Bronchial smooth muscle cell (primary cell): ENCODE measurements at places on chromosomes 5 and 9. TPM values are rescaled to one million over a fixed set of nuclear protein-coding genes. Genes with fewer than 3 reads are reported as not detected.

Gene GCNT4
- total RNA-seq: 0.16 and 0.26 TPM in 2 replicates

Gene C6
- 0.16 TPM in 1 of 2 replicates, not detected in the other for total RNA-seq

Gene SPEF2
- total RNA-seq: 1.2 and 3.5 TPM in 2 replicates

Gene TOR1A
- 17.7 and 21.0 TPM in 2 replicates for total RNA-seq

Gene LRRTM2
- total RNA-seq: 1.0 and 3.5 TPM in 2 replicates

Gene BHMT2
- 4.4 and 4.6 TPM in 2 replicates for total RNA-seq

Gene BSPRY
- total RNA-seq: not detected in 2 replicates

Gene CDC20B
- 0.09 TPM in 1 of 2 replicates, not detected in the other for total RNA-seq
